Muscle of leg (tissue), 16 donors: ENCODE measurements at places on chromosomes 12 and 14.
A peak's percentile ranks its signal among the peaks of the same experiment; 100 is the strongest.

GRCh38 chr12:96237465-96238077, 43.4 kb downstream of the ELK3 start:
- DNase-seq: peak; percentile 92

DNA sequence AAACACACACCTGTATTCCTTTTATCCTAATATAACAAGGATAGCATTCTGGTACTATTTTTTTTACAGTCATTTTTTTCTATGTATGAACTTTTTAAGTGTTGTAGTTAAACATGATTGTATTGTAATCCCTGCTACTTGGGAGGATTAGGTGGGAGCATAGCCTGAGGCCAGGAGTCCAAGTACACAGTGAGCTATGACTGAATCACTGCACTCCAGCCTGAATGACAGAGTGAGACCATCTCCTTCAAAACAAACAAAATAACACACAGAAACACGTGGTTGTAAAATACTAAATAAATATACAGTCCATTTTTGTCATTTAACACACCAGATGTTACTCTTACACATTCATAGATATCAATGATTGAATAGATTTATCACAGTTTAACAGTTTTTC, 56.9 kb downstream of the MAP4K5 start:
- no peak for DNase-seq

- DNase-seq: no peak
Observed at GRCh38 chr14:102407258-102407657, 44.5 kb downstream of the TECPR2 start.

DNA sequence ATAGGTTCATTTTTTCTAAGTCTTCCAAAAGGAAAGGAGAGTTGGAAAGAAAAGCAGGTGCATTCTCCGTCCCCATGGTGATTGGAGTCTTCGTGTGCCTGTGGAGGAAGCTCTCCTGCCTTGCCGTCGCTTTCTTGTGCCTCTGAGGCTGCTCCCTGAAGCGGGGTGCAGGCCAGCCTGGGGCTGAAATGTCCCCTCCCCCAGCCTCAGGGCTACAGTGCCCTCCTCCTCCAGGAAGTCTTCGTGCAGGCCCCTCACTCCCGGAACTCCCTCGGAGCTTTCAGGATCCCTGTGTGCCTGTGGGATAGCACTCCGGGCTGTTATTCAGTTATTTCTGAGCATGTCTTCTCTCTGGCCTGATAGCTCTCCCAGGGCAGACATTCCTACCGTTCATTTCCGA, 569.2 kb downstream of the VRK1 start:
- DNase-seq: no peak

- peak; percentile 30 for DNase-seq
Observed at GRCh38 chr14:26517771-26518170, 80.1 kb downstream of the NOVA1 start.

DNA sequence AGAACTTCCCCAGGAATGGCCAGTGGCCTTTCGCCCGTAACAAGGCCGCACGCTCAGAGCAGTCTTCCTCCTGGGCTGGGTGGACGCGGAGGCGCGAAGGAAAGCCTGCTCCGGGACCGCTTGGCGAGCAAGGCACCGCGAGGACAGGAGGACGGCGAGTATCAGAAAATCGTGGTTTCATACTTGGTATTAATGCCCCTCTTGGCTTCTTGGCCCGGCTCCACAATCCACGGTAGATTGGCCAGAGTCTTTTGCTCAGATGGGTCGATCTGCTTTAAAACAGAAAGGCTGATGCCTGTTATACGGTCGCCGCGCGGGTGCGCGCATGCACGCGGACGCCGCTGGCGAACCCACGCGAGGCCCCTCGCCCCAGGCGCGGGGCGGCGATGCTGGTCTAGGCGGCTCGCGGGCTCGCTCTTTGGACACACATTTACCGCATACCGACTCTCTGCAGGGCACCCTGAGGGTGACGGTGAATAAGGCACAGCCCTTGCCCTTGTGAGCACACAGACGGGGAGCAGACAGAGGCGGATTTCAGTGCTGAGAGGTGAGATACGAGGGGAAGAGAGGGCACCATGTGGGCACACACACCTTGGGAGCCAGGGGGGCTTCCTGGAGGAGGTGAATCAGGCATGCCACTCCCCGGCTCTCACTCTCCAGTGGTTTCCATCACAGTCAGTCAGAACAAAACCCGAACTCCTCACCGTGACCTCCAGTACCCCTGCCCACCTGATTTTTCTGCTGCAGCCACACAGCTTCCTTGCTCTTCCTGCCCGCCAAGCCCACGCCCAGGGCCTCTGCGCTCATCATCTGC, 100.7 kb downstream of the APAF1 start:
- peak; percentile 57 for DNase-seq

DNA sequence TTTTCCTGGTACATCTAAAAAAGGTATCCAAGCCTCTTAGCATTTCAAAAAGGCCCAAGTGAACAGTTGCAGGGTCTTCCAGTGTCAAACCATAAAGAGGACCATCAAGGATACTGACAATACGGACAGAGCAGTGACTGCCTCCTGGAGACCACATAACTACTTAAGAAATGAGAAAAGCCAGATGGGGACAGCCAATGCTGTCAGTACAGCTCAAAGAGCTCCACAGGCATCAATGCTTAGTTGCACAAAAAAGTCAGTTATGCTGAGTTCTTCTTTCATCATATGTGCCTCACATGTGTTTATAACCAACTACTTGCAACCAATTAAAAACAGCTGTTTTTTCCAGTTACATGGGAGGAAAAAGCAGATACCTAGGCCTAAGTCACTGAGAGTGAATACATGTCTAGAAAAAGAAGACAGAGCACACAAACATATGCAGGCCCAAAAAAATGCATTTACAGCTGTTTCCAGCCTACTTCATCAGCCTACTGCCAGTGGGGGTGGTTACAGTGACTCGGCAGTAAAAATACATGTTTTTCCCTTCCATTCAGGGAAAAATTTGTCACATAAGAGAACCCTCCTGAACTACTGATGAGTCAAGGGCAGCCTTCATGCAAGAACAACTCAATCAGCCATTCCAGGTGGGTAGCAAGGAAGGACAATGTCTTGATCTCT, 84.0 kb downstream of the DCAF5 start:
- peak; percentile 59 for DNase-seq

DNA sequence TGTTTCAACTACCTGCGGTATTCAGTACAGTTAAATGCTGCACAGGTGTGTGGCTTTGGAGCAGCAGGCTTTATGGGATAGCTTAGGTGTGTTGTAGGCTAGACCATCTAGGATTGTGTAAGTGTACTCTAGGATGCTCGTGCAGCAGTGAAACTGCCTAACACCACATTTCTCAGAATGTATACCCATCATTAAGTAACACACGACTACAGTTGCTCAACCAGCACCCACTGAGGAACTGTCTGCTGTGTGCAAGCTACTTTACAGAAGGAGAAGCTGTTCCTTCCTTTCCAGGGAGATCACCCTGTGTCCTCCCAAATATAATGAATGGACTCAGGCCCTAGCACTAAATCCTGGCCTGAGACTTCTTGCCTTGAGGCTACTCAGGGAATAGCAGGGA, 94.8 kb downstream of the SLC24A4 start:
- no peak for DNase-seq

GRCh38 chr12:100254876-100255275, 12.0 kb downstream of the DEPDC4 start:
- no peak for DNase-seq

DNA sequence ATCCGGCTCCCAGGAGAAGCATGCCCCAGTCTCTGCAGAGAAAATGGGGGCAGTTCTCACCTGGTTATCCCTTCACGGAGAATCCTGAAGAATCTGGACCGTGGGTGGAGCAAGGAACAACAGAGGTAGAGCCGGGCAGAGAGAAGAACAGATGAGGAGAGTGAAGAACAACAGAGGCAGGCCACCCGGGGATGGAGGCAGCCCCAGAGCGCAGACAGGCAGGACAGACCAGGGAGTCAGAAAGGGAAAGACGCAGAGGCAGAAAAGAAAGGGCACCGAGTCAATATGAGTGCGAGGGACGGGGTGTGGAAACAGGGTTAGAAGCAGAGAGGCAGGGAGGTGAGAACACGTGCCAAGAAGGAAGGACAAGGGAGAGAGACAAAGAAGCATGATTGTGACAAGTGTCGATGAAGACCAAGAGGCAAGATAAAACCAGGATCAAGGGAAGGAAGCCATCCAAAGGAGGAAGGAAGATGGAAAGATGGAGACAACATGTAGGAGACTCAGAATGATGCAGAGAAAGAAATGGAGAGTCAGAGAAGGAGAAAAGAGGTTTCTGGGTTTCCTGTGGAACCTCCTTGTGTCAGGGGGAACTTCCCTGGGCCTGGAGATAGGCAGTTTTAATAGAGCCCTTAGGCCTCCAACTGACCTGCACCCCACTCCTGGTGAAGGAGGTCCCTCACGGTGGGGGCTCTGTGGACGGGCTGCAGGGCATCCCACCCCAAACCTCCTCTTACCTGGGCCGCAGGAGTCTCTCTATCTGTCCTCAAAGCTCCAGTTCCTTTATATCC, at the start of gene MYH6:
MYH6 (minus strand) TSS at position 758 of the 791 bp plus-strand sequence. CDS start 1,050 bp downstream, outside the sequence.
- no peak for DNase-seq

DNA sequence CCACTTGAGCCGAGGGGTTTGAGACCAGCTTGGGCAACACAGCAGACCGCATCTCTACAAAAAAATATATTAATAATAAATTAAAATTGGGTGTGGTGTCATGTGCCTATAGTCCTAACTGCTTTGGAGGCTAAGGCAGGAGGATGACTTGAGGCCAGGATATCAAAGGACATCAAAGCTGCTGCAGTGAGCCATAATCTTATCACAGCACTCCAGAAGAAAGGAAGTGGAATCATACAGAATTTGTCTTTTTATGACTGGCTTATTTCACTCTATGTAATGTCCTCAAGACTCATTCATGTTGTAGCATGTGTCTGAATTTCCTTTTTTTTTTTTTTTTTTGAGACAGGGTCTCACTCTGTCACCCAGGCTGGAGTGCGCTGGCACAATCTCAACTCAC, 43.9 kb upstream of the NUDT4 start:
- DNase-seq: no peak

- peak; percentile 17 for DNase-seq
Observed at GRCh38 chr12:22677781-22678574, 53.0 kb downstream of the ETNK1 start.

- no peak for DNase-seq
Observed at GRCh38 chr12:76366163-76366562, 17.9 kb upstream of the BBS10 start.

DNA sequence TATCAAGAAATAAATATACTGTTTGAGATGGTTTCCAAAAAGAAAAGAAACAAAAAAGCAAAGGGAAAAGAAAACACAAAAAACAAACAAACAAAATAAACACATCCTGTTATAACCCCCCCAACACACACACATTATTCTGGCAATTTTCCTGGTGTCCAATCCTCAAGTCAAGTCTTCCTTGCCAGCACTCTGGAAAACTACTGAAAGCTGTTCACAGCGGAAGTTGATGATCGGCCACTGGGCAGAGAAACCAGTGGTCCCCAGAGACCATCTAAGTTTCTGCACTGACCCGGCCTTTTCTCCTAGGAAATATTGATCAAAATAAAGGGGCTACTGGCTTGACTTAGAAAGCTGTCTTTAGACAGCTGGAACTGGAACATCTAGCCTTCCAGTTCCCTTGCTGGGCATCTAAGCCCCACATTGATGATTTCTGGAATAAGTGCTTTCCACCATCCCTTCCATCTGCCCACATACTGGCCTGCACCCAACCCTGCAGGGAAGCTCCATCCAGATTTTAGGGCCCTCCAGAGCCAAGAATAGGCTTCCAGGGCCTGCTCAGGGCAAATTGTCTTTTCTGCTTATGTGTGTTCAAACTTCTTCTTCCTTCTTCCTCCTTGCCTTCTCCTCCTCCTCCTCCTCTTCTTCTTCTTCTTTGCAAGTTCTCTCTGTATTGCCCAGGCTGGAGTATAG, 11.6 kb upstream of the PPP1CC start:
- DNase-seq: peak; percentile 87

DNA sequence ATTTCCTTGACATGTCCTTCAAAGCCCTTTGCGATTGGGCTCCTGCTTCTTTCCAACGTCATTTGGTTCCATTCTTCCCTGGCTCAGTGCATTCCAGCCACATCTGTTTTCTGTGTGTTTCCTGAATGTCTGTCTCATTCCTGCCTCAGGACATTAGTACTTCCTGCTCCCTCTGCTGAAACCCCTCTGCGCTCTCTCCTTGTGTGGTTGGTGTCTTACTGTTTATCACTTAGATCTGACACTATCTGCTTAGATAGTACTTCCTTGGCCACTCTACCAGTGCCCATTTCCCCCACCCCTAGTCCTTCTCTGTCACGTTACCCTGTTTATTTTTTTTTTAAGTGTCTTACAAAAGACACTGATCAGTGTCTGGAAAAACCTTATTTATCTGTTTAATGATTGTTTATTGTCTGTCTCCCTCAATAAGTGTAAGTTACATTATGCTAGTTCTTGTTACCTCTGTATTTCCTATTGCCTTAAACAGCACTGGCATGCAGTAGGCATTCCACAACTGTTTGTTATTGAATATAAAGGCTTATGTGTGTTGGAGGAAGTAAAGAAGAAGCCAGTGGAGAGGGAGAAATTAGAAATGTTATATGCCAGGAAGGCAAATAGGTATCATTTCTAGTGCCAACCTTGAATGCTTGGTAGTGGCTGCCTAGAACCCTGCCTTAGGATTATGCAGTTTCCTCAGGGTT, 21.5 kb downstream of the DYRK2 start:
- DNase-seq: no peak

GRCh38 chr12:55647027-55647426, 10.3 kb downstream of the OR10P1 start:
- DNase-seq: no peak

DNA sequence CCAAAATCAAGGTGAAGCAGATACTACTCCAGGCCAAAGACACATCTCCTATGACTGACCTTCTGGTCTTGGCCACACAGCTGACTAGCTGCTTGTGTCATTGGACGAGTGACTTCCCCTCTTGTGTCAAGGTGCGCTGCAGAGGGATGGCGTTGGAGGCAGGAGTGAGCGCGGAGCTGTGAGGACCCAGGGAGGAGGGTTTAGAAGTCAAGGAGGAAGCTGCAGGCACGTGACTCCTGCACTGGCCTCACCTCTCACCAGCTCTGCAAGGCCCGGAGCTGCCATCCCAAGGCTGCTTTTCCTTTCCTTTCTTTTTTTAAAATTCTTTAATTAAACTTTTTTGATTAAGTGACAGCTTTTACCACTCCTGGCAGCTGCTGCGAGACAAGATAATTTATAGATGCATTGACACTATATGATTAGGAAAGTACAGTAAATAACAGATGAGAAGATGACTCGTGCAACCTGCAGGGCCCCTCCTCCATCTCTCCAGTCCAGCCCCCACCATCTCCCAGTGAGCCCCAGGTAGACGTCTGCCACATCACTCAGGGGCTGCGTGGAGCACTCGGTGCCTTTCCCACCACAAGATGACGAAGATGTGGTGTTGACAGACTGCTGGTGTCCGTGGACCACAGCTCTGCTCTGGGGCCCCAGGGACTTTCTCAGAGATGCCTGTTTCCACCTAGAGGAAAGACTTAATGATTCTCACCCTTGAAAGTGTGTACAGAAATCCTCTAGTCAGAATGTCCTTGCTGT, 350.6 kb downstream of the CACNA1C start:
- DNase-seq: no peak

GRCh38 chr14:102772781-102773570, 4.3 kb upstream of the TRAF3 start:
- no peak for DNase-seq

- no peak for DNase-seq
Observed at GRCh38 chr14:102573591-102574046, 18.8 kb upstream of the RCOR1 start.
